H9 (cell line): ENCODE measurements at places on chromosomes 16 and 17.

GRCh38 chr16:16120382-16121184 lies 102.7 kb downstream of the ABCC6 start:
- DNase-seq = no peak

GRCh38 chr17:13671341-13671740 lies 69.6 kb upstream of the HS3ST3A1 start:
- DNase-seq = no peak

- peak; percentile 87 for DNase-seq
Observed at GRCh38 chr16:58515125-58515870, at the start of gene SETD6. Gene SETD6 (plus strand): TSS chr16:58515517. CDS start chr16:58515538, 21 bp downstream.

DNA sequence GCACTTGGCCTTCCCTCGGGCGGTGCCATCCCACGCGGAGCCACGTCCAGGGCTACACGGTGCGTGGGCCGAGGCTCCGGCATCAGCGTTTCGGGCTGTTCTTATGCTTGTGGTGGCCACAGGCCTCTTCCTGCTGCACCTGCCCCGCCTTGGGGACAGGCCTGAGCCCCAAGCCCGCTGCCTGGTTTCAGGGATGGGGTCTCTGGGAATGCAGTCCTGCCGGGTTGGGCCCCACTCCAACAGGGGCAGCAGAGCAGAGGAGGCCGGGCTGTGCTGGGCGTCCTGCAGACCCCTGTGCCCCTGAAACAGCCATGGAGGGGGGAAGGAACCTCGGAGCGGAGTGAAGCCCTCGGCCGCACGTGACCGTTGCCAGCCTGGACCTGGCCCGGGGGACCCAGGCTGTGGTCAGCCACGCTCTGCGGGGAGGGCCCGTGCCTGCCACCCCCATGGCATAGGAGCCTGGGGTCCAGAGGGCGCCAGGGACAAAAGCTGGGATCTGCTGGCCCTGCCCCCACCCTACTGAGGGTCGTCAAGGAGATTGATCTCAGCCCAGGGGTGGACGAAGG lies 453 bp upstream of the WFIKKN1 start:
- no peak for DNase-seq

- DNase-seq = no peak
Observed at GRCh38 chr17:55254375-55254774, 10.4 kb upstream of the HLF start.

- DNase-seq = no peak
Observed at GRCh38 chr17:12362853-12363455, 302.7 kb upstream of the MYOCD start.

DNA sequence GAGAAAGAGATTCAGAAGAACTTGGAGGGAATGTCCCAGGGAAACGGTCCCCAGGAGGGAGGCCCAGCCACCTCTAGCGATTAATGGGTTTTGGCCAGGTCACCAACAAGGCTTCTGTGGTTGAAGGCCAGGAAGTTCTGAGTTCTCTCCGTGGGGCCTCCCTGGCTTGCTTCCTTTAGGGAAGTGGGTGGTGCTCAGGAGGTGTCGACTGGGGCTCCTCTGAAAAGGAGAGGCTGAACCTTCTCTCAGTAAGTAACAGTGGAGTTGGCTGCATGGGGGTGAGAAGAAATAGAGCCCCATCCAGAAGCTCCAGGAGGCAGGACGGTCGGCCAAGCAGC lies 77.1 kb upstream of the GSE1 start:
- no peak for DNase-seq

DNA sequence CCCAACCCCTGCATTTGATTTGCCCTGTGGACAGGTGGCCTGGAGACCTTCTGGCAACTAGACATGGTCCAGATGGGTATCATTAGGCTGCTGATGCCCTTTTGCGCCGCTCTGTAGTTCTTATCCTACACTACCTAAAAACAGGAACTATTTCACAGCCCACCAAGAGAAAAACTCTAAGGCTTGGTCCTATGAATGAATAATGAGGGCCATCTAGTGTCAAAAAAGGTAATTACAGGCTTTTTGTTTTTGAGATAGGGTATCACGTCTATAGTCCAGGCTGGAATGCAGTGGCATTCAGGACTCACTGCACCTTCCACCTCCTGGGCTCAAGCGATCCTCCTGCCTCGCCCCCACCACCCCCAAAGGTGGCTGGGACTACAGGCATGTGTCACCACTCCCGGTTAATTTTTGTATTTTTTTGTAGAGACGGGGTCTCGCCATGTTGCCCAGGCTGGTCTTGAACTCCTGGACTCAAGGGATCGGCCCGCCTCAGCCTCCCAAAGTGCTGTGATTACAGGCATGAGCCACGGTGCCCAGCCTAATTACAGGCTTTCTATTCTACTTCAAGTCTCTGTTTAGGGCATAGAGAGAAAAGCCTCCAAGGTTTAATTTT lies 20.9 kb downstream of the COIL start:
- no peak for DNase-seq

DNA sequence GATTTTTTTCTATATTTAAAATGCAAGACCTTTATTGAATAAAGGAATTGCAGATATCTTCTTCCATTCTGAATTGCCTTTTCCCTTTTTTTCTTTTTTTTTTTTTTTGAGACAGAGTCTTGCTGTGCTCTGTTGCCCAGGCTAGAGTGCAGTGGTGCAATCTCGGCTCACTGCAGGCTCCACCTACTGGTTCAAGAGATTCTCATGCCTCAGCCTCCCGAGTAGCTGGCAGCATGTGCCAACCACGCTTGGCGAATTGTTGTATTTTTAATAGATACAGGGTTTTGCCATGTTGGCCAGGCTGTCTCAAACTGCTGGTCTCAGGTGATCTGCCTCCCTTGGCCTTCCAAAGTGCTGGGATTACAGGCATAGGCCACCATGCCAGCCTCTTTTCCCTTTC lies 151.5 kb downstream of the CEP112 start:
- peak; percentile 36 for DNase-seq

- no peak for DNase-seq
Observed at GRCh38 chr17:4605826-4606225, 21.5 kb downstream of the SMTNL2 start.

- no peak for DNase-seq
Observed at GRCh38 chr16:18003033-18003432, 333.5 kb downstream of the NPIPA8 start.

DNA sequence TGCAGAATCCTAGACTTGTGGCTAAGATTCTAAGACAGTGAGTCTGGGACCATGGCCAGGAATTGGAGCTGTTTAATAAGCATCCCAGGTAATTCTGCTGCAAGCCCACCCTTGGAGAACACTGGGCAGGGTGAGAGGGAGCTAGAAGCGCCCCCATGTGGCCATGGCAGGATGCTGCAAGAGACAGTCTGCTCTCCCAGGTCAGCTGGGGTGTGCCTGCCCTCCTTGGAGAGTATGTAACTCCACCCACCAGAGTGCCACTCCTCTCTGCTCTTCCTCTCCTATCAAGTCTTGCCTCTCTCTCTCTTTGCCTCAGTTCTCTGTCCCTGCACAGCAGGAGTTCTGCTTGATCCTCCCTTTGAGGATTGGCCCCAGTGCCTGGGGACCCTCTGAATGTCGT lies 14.9 kb downstream of the RCVRN start:
- peak; percentile 95 for DNase-seq

DNA sequence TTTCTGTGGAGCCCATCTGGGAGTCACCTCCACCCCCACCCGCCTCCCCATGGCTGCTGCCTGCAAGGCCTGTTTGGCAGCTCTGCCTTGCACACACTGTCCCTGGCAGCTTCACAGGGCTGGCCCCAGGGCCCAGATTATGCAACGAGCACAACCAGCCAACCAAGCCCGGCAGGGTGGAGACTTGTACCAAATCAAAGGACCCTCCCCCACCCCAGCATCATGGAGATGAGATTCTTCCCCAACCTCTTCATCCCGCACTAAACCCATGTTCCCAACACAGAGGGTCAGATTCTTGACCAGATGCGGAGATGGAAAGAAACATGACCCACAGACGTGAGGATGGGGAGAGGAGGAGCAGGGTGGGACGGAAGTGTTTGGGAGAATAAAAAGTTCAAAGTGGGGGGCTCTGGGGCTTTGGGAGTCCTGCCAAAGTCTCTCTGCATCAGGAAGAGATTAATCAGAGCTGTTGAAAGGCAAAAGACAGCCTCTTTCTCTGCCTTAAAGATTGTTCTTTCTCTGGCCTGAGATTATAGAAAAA lies 3.8 kb downstream of the SMARCD2 start:
- DNase-seq = no peak

GRCh38 chr16:8691728-8692127 lies 17.3 kb downstream of the ABAT start:
- no peak for DNase-seq

DNA sequence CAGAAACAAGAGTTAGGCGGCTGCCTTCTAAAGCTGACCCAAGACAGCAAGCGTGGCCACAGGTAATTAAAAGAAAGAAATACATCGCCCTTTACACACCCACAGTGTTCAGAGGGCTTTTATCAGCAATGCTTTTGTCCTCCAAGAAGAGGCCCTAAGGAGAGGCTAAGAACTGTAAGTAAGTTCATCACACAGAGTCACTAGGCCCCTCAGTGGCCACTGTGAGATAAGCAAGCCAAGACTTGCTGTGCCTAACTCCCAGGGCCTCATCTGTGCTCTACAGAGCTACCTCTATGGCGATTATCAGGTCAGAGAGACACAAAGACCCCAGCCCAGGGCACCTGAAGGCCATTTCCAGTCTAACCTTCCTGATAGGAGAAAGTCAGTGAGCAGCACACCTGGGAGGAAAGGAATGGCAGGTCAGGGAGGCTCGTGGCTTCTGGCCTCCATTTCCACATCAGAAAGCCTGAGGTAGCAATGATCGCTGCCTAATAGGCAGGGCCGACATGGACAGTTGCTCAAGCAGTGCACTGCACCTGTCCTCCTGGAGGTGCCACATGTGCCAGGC lies 545.2 kb upstream of the CDH11 start:
- peak; percentile 51 for DNase-seq

DNA sequence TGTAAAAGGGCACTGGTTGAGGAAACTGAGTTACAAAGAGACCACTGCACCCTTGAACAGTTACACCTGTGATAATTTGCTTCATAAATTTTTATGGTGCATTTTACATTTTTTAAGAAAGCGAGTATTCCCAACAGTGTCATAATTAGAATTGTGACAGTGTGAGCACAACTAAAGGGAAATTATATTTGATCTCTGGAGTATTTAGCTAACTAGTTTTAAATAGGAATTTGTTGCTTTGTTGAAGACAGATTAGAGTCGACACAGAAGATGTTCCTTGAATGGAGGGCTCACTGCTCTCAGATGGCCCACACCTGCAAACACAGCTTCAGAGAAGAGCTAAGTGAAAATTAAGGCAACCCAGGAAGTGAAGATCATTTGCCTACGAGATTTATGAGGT lies 555.0 kb upstream of the GOT2 start:
- no peak for DNase-seq

DNA sequence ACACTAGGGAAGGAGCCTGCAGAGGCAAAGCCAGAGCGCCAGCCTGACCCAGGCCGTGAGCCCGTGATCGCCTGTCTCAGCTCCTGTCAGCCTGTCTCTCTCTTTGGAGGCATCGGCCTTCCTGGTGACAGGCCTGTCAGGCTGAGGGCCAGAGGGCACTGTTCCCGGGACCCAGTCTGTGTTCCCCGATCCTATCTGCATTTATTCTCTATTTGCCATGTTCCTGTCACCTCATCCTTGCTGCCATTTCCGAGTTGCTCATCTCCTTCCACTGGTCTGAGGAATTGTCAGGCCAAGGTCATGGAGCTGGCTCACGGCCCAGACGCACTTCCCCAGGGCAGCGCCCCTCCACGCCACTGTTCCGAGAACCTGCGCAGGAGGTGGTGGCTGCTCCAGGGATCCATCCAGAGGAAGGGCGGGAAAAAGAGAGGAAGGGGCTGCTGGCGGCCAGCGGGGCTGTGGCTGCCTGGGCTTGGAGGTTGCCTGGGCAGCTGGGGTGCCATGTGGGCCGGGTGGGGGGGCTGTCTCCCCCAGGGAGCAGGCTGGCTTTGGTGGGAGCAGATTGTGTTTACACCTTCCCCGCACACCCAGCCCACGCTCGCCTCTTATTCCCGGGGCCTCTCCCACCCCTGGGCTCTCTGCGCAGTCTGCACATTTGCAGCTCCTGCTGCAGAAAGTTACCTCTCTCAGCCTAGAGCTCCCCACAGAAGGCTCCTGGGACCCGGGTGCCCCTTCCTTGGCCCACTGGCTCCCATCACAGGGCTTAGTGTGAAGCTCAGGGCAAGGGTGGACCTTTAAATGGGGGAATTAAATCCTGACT lies 4.9 kb downstream of the PRCD start:
- no peak for DNase-seq

DNA sequence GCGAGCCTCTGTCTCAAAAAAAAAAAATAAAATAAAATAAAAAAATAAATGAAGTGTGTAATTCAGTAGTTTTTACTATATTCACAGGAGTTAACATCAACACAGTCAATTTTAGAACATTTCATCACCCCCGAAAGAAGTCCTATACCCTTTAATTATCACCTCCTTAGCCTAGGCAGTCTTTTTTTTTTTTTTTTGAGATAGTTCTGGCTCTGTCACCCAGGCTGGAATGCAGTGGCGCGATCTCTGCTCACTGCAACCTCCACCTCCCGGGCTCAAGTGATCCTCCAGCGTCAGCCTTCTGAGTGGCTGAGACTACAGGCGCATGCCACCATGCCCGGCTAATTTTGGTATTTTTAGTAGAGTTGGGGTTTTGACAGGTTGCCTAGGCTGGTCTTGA lies 150.7 kb downstream of the SNX29 start:
- DNase-seq = no peak

- peak; percentile 56 for DNase-seq
Observed at GRCh38 chr17:76239538-76240274, 587 bp downstream of the RNF157 start.

DNA sequence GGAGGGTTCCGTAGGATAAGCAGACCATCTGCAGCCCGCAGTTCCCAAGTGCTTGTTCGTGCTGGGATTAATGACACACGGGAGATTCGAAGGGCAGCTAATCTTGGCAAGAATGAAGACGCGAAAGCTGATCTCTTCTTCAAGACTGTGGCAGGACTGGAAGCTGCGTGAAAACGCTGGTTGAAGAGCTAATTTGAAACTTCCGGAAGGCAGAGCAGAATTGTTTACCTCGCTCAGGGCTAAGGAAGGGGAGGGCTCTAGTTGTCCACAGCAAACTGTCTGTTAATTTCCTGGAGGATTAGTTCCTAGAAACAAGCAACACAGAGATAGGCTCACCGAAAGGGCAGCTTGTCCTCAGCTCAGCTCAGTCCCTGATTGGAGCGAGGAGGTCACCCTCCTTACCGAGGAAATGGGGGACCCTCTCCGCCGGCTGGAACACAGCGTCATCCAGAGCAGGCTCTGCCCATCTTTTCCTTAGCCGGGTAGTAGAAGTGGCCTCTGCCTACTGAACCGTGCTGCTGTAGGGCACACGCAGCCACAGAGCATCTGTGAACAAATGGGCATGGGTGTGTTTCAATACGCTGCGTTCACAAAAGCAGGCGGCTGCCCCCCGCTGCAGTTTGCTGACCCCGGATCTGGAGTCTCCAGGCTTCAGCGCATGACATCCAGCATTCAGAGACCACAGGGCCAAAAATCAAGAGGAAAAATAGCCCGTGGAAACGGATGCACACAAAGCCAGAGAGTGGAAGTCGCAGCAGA lies 16.7 kb upstream of the BAIAP2 start:
- no peak for DNase-seq

DNA sequence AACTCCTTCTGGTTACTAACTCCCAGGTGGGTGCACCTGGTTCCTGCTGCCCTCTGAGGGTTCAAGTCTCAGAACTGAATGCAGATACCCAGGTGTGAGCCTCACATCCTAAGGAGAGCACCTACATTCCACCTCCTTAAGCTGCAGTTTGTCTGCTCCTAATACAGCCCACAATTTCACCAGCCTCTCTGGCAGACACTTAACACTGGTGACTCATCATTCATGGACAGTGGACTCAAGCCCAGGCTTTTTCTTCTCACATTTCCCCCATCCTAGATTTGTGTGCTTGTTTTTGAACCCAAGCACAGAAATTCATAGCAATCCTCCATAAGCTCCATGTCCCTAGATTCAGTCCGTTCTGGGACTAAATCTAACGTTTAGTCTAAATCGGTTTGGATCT lies 7.0 kb upstream of the MAF start:
- no peak for DNase-seq
